Stromal cell of bone marrow (primary cell): ENCODE measurements at places on chromosomes 5 and 9.

GRCh38 chr5:154115291-154115690, 75.2 kb upstream of the GALNT10 start:
- no peak for DNase-seq

GRCh38 chr9:116550696-116551436, 136.2 kb upstream of the TRIM32 start:
- peak; percentile 56 for DNase-seq

- DNase-seq, result no peak
These were observed 102.4 kb downstream of the TTLL11 start for GRCh38 chr9:121990600-121991306.

DNA sequence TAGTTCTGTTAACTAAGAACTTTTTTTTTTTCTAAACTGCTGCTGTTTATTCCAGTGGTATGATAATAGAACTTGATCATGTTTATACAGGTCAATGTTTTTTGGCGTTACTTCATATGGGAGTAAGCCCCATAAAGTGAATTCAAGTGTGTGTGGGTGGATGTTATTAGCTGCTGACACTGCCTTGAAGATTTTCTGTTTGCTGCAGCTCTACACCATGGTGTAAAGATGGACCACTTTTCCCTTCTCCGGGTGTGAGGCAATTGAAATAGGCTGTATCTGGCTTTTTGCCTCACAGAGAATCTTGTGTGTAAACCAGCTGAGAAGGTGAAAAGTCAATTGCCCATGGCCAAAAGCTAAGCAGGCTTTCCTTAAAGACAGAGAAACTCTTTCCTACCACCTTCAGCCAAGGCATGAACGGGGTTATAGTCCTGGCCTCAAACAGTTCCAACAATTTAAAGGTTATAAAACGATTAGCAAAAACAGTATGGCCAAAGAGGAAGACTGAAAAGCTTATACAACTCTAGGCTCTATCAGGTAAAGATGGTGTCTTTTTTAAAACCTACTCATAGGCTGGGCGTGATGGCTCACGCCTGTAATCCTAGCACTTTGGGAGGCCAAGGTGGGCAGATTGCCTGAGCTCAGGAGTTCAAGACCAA, 33.9 kb upstream of the ABCA1 start:
- no peak for DNase-seq

DNA sequence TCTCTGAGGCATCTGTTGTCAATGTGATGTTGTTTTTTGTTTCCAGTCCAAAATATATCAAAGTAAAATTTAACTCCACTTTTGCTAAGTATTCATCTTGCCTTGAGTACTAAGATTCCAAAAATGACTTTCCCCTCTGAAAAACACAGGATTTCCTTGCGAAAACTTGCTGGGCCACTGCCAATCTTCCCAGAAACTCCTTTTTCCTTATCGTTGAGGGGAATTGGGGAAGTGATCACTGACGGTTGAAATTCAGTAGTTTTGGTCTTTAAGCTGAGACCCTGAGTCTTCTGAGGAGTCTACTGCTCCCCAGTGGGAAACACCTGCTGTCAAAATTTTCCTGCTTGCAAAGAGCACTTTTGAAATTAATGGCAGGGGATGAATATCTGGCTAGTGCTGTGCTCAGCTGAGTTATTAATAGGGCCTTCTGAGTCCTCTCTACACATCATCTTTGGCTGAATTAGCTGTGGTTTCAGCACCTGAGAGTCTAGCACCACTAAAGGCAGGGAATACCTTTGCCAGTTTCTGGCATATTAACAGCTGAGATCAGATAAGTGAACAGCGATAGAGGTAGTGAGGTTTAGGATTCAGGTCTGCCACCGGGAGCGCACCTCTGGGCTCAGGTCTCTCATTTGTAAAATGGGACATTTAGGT, 18.0 kb downstream of the TLR4 start:
- DNase-seq, result no peak

GRCh38 chr5:162209005-162209605, 141.5 kb downstream of the GABRG2 start:
- DNase-seq, result no peak

GRCh38 chr9:110011628-110012320, 196.2 kb downstream of the C9orf152 start:
- no peak for DNase-seq

- DNase-seq, result no peak
These were observed 33.4 kb upstream of the TRAF1 start for GRCh38 chr9:120960001-120960400.

DNA sequence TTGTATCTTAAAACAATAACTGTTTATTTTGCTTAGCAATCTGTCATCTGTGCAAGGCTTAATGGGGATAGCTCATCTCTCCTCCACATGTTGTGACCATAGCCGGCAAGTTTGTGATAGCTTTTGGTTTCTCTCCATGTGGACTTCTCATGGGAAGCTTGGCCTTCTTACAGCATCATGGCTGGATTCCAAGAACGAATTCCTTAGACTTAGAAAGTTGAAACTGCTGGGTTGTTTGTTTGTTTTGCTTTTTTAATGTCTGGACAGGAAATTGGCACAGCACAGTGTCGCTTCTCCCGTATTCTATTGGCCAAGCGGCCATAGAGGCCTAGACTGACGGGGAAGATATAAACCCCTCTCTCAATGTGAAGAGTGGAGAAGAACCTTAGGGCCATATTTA, 61.0 kb upstream of the PRDM9 start:
- DNase-seq, result no peak

GRCh38 chr9:17191082-17191481, 56.2 kb downstream of the CNTLN start:
- no peak for DNase-seq

DNA sequence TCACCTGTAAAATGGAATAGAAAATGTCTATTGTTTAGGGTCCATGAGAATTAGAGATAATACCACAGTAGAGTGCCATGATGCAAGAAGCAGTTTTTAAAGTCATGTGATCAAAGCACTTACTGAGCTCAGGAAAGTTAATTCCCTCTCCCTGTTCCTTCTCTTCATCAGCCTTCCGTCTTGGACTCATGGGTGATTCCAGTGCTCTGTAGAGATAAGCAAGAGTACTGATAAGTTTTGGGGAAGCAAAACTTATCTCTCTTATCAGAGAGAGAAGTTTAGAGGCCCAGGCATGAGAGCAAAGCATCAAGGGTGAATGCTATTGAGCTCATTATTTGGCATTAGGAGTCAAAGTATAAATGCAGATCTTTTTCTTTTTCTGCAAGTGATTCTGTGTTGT, 410.1 kb downstream of the AGTPBP1 start:
- DNase-seq, result no peak

DNA sequence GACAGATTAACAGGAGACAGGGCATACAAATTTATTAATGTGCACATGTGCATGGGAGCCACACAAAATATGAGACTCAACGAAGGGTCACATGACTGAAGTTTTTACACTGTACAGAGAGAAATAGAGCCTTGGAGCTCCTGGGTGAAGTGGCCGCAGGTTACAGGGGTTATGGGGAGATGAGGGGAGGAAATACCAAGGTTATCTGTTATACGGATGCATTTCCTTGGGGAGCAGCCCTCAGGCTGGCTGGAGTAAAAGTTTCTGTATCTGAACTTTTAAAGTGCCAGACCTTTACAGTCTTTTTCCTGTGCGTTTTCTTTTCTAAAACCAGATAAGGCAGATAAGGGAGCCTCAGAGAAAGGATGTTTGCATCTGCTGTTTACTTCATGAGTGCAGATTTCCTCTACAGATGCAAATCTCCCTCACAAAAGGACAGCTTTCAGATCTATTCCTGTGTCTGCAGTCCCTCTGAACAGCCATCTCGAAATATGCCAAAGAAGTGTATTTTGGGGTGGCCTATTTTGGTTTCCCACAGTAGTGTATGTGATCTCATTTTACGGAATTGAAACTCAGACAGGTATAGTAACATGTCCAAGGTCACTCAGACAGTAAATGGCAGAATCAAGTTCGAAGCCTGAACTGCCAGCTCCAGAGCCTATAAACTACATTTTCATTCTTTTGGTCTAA, 139.3 kb upstream of the FBXL17 start:
- no peak for DNase-seq

DNA sequence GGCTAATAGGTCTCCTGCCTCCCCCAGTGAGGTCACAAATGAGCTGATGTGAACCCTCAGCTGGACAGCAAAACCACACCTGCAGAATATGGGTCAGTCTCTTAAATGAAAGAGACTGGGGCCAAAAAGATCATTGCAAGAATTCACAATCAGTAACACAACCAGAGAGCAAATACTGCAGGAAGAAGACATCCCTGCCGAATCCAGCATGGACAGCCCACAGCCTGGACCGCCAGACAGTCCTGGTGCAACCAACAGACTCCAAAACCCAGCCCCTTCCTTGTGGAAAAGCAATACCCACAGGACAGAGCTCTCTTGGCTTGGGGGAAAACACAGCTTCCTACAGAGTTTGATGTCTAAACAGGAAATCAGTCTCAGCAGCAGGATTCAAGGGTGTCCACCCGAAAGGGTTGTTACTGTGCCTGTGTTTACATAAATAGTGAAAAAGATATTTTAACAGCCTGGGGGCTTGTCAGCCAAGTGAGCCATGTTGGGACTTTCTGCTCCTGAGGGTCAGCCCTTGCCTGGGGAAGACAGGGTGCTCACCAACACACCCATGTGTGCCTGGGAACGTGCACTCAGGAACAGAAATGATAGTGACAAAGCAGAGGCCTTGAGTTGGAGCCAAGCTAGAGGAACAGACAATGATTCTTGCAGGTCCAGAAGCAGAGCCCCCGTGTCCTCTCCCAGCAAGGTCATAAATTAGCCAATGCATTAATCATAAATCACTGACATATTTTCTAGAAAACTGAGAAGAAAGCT, 106.2 kb downstream of the SEMA5A start:
- DNase-seq, result no peak

DNA sequence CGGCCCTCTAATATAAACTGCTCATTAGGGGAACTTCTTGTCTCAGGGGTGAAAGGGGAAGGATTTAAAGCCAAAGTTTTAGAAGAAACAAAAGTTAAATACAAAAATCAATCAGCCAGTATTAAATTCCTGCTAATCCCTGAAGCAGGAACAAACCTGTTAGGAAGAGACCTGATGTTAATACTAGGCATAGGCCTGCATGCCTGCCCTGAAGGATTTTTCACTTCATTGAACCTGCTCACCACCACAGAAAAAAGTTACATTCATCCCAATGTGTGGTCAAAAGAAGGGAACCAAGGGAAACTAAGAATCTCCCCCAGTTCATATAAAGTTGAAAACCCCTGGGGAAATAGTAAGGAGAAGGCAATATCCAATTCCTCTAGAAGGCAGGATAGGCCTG, 9.4 kb upstream of the RNF180 start:
- no peak for DNase-seq

DNA sequence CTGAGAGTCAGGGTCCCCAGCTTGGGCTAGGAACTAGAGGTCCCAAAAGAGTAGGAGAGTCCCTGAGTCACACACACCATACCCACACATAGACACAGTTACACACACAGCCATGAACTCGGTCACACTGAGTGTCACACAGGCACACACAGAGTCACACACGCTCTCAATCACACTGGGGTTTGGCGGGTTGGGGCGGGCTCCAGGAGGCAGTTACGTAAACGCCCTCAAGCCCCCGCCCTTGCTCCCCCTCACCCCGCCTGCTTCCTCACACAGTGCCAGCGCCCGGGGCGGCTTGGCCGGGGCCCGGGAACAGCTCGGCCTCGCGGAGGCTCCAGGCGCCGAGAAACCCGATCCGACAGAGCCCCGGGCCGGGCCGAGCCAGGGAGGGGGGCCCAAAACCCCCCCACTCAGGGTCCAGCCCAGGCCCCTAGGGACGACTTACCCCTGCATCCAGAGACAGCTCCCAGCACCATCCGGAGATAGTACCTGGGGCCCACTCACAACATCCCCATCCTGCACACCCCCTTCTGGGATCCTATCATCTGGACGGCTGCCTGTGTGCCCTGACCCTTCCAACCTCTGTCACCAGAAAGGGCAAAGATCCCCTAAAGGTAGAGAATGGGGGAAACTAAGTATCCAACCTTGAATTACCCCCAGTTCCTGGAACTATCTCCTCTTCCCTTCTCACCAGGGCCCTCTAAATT, 3.5 kb upstream of the CNTFR start:
- DNase-seq, result no peak

DNA sequence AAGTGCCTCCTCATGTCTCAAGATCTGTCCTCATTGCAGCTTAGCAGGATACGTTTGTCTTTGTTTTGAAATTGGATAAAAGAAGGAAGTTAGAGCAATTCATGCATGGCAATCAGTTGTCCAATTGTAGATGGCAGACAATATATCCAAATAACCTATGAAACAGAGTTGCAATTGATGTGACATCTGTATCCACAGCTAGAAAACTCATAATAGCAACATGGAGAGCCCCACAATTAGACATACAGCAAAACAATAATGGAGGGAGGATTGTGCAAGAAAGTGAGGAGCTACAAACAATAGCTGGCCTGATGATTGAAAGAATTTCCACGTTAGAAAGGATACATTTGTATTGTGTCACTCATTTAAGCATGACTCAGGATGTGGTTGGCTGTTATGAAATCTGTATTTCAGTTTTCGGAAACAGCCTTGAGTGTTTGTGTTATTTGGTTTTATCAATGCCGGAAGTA, 132.0 kb downstream of the FAM174A start:
- peak; percentile 54 for DNase-seq
